Adipocyte (in vitro differentiated cells): ENCODE measurements at places on chromosomes 6 and 20.
A peak's percentile ranks its signal among the peaks of the same experiment; 100 is the strongest.

DNA sequence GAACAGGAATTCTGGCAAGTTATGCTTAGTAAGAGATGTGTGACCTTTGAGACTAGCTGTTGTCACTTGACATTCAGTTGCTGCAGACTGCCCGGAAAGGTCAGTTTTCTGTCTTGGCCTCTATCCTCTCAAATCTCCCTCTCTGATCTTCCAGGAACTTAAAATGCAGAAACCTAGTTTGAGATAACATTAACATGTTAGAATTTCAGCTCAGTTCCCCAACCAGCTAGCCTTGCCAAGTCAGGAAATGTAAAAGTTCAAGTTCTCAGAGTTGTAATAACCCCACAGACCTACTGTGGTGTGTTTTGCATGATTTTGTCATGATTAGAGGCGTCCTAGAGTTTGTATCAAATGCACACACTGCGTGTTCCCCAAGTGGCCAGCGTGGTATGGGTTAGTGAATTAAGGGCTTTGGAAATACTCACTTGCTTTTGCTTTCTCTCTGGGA is 46.6 kb downstream of the DUSP22 start:
- DNase-seq: no peak

DNA sequence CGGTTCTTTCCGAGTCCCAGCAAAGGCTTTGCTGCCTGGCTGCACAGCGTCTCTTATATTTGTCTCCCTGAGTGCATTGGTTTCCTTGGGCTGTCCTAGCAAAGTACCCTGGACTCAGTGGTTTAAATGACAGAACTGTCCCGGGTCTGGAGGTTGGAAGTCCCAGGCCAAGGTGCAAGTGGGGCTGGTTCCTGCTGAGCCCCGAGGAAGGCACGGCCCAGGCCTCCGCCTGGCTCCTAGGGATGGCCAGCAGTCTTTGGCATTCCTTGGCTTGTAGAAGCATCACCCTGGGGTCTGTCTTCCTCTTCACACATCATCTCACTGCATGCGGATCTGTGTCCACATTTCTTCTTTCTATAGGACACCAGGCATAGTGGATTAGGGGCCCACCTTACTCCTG is 64.8 kb upstream of the QKI start:
- DNase-seq: no peak

GRCh38 chr20:35146920-35147574 is at the start of gene EDEM2:
Gene EDEM2 (minus strand): TSS chr20:35147336. CDS start chr20:35147258, 78 bp downstream.
- DNase-seq: peak; percentile 97

GRCh38 chr6:56278171-56278591 is 30.8 kb upstream of the COL21A1 start:
- DNase-seq: no peak

GRCh38 chr20:2224368-2224639 is 71.5 kb upstream of the TGM3 start:
- DNase-seq: peak; percentile 40

GRCh38 chr6:39908838-39909583 is 25.3 kb downstream of the MOCS1 start:
- no peak for DNase-seq

DNA sequence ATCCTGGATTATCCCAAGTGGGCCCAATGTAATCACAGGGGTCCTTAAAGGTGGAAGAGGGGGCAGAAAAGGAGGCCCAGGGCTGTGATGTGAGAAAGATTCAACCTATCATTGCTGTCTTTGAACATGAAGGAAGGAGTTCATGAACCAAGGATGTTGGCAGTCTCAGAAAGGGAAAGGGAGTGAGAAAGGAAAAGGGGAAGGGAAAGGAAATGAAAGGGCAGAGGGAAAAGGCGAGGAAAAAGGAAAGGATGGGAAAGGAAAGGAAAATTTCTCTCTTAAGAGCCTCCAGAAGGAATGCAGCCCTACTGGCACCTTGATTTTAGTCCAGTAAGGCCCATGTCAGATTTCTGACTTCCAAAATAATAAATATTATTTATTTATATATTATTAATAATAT is 687.8 kb downstream of the COL12A1 start:
- no peak for DNase-seq

DNA sequence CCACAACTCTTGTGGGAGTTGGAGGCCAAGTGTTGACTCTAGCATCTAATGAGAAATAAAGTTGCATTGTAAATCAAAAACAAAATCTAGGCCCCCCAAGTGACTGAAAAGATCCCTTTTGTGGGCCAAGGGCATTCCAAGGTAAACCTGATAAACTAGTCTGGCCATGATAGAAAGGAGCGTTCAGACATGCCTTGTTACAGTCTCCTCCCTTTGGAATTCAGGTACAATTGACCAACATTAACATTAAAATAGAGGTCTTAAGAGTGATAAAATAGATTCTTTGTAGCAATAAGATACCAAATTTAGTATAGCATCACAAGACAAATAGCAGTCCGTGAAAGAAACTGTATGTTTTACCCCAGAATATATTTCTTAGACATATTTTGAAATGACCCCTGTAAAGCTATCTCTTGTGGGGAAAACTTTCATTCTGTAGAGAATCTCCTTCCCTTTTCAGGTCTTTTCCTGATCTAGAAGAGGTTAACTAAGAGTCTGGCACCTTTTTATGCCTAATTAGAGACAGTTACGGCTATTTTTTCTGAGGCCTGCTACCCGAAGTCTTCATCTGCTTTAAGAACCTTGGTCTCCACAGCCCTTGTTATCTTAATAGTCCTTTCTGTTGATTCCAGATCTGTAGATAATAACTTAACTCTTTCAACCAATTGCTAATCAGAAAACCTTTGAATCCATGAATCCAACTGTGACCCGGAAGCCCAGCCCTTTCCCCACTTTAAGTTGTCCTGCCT is 495.4 kb upstream of the MMS22L start:
- no peak for DNase-seq

GRCh38 chr6:36232172-36232571 is 35.6 kb downstream of the BRPF3 start:
- no peak for DNase-seq

GRCh38 chr6:37127961-37128862 is 41.7 kb upstream of the PIM1 start:
- DNase-seq: peak; percentile 47

GRCh38 chr6:159174263-159174969 is 5.2 kb downstream of the FNDC1 start:
- DNase-seq: peak; percentile 92

- no peak for DNase-seq
Observed at GRCh38 chr6:34554291-34555006, 1.7 kb downstream of the SPDEF start.

DNA sequence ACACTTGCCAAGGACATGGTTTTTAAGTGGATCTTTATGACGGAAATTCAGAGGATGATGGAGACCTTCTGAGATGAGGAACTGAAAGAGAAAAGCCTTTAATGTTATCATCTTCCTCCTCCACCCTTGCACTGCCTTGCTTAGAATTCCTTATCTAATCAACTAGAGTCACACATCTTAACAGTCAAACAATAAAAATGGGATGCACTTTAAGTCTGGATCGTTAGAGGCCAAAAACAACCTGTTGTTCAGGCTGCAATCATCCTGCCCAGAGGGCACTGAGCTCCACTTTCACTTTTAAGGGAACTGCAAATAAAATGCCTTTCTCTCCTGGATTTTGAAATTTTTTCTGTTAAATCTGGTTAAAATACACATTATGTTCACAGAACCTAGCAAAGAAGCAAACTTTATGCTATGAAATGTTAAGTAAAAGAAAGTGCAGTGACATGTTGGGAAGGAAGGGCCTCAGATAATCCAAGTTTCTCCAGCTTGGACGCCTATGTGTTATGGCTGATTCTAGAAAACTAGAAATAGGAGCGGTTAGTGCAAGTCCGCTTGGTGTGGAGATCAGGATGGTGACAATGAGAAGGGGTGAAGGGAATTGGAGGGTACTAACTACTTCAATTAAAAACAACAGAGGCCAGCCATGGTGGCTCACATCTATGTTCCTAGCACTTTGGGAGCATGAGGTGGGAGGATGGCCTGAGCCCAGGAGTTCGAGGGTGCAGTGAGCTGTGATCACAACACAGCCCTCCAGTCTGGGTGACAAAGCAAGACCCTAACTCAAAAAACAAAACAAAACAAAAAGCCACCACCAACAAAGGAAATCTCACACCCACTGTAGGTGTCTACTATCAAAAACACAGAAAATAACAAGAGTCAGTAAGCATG is 66.4 kb upstream of the KIF13A start:
- DNase-seq: peak; percentile 56

- no peak for DNase-seq
Observed at GRCh38 chr20:64247307-64247618, 8.3 kb upstream of the PCMTD2 start.

- DNase-seq: no peak
Observed at GRCh38 chr6:109706513-109706912, 15.4 kb downstream of the FIG4 start.

GRCh38 chr20:10603971-10604864 is 69.6 kb downstream of the JAG1 start:
- DNase-seq: peak; percentile 95

DNA sequence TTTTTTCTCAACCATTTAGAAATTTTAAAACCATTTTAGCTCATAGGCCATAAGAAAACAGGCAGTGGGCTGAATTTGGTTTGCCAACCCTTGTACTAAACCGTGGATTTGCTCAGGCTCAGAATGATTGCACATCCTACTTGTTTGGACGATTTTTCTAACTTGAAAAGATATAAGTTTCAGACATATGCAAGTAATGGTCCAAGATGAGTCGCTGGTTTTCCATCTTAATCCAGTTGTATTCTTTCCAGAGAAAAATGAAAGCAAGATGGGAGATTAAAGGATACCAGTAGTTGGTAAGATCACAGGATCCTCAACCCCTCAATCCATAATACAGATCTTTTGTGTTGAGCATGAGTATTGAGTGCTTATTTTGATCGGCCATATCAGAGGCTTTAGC is 250.9 kb downstream of the TINAG start:
- no peak for DNase-seq

GRCh38 chr6:42860481-42860880 is 18.9 kb upstream of the RPL7L1 start:
- DNase-seq: no peak

DNA sequence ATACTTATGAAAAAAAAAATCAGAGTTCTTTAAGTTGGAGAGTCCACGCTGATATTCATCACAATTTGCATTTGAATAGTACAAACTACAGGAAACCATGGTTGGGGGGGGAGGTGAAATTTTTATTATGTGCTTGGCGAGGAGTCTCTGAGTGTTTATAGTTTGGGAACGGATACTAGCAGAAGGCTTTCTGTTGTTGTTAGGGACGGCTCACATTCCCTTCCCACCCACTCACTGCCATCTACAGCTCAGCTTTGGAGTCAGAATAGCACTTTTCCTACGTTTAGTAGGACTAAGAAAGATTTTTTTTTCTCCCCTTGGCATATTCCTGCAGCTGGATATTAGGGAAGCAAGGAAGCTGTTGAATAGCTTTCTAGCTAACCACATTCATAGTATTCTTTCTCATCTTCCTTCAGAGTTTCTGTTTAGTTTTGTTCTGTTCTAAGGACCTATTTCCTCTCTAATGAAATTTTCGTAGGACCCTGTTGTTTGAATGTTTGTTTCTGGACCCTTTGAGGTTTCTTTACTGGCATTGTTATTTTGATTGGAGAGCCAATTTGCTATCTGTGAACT is 235.1 kb upstream of the ZNF217 start:
- peak; percentile 87 for DNase-seq

- DNase-seq: no peak
Observed at GRCh38 chr6:168666170-168666569, 225.2 kb downstream of the SMOC2 start.

DNA sequence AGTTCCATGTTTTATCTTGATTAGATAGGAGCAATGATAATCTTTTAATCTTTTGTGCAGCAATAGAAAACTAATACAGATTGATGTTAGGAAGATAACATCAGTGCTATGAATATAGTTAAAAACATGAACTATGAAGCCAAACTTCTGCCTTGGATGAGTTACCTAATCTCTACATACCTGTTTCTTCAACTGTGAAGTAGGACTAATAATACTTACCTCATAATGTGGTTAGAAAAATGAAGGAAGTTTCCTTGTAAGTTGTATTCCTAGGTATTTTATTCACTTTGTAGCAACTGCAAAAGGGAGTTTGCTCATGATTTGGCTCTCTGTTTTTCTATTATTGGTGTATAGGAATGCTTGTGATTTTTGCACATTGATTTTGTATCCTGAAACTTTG is 111.9 kb downstream of the FRK start:
- DNase-seq: no peak

- DNase-seq: no peak
Observed at GRCh38 chr6:118313208-118313607, 234.9 kb upstream of the PLN start.

DNA sequence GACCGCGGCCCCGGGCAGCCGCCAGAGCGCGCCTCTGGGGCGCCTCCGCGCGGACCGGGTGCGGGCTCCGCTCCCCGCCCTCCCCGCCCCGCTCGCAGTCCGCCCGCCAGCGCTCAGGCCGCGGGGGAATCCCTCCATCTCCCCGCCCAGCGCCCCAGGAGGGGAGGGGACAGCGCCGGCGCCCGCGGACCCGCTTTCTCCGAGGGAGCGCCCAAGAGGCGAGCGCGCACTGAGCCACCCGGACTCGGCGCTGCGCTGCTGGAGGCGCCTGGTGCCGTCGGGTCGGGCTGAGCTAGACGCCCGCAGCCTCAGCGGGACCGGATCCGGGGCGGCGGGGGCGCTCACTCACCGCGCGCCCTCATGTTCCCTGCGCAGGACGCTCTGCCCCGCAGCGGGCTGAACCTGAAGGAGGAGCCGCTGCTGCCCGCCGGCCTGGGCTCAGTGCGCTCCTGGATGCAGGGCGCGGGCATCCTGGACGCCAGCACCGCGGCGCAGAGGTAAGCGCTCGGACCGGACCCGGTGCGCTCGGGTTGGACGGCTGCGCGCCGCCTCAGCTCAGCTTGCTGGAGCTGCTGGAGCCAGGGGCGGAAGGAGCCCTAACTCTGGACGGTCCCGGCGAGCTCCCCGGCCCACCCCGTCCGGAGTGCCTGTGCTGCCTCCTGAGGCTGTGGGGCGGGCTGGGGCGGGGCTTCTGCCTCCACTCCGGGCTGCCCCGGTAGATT is 867 bp downstream of the EBF4 start:
- DNase-seq: peak; percentile 69

DNA sequence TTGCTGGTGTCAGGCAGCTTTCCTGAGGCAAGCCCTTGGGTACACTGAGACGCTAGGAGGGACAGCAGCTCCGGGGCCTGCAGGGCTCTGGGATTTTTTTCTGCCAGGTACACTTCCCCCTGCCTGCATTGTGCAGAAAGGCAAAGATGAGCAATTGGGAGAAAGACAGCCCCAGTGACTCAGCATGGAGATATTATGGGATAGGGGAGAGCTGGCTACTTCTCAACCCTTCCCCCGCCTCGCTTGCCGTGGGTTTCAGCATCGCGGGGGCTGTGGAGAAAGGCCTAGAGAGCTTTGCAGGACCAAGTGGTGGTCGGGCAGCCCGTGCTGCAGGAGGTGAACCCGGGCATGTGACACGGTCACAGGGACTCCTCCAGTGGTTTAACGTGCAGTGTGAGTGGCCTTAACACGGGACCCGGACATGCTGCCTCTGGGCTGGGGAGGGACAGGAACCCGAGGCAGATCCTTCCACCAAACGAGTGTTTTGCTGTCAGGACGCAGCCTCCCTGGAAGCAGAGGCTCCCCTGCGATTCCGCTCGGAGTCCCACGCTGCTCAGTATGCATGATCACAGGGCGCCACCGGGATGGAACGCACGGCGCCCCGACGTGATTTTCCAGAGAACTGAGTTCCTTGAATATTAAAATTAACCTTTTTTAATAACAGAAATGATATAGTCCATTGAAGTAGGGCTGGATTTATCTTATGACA is 139.9 kb downstream of the CDH4 start:
- DNase-seq: no peak

GRCh38 chr20:17960927-17961586 is 7.5 kb downstream of the SNX5 start:
- peak; percentile 59 for DNase-seq
